Upper lobe of right lung (tissue), 1 donor: ENCODE measurements at places on chromosomes 2 and 18. TPM values are rescaled to one million over a fixed set of nuclear protein-coding genes. Genes with fewer than 3 reads are reported as not detected.

EPB41L3 gene
- total RNA-seq, result 68.9 TPM

- no peak for DNase-seq
Measured at GRCh38 chr18:75365837-75366236, 61.7 kb downstream of the SMIM21 start.

- DNase-seq, result no peak
Measured at GRCh38 chr18:32300914-32301313, 111.1 kb downstream of the MEP1B start.

ALK gene
- not detected for total RNA-seq

GRCh38 chr2:7648221-7648795 lies 731.1 kb downstream of the RNF144A start:
- DNase-seq, result no peak

DNA sequence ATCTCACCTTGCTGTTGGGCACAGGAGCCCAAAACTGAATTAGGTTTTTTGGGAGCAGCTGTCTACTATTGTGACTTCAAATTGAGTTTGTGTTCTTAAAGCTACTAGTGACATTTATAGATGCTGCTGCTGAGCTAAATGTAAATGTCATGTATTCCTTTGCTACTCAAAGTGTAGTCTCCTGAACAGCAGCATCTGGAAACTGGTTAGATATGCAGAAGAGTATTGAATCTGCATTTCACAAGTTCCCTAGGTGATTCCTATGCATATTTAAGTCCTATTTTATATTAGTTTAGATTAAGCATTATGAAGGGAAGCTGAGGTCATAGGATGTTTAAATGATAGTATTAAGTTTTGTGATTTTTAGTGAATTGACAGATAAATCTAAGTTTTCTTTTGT lies 67.5 kb downstream of the RAB3GAP1 start:
- no peak for DNase-seq

ASXL2 gene
- 34.3 TPM for total RNA-seq

DNA sequence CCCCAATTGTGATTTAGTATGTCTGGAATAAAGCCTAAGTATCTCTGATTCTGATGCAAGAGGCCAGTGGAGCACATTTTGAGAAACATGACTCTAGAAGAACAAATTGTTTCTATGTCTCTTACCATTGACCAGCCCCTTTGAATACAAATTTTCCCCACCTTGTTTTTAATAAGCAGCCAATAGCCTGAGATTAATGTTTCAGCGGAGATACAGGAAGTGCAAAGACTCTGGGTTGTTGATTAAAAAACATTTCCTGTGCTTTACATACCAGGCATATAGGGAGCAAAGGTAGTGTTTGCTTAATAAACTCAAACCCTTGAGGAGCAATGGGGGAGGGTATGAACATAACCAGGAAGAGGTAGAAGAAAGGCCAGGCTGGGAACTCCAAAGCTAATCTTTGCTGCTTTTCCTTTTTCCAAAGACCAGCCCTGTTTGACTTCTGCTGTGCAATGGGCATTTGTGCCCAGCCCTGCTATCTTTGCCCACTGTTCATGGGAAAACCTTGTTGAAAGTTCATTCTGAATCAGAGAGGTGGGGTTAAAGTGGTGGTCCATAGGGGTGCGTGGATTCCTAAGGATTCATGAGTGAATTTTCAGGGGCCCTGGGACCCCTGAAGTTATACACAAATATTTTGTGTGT lies 29.3 kb downstream of the UPP2 start:
- no peak for DNase-seq
